ENCODE measurements at places on chromosomes 2 and 18.

DNA sequence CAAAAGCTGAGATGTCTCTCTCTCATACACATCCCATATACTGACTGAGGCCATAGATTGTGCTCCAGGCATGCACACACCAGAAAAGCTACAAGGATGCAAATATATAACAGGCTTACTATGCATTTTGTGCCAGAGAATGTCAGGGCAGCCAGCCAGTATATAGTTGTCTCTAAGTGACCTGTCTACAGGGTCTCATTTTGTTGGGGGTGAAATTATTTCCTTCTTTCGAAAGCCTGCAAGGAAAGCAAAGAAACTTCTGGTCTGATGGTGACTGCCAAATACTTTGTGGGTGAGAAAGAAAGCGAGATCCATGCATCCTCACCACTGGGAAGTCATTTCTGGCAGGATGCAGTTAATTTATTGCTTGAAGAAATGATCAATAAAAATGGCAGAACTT is 70.2 kb downstream of the CDCA7 start:
- no peak for DNase-seq

DNA sequence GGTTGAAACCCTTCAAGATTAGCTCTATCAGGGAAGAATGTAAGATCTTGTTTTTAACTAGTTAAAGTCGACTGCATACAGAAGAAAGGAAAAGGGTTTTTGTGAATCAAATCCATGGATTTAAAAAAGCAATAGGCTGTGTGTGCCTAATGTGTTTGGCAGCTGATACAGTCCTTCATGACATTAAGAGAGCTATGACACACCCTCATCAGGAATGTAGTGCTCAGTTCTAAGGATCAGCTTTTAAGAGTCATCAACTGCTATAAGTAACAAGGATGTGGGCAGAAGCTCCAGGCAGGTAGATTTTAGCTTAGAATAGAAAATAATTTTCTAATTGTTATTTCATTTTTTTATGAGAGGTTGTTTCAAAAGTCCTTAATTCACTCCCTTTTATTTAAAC is 52.9 kb downstream of the PPP1R1C start:
- peak; percentile 44 for DNase-seq

GRCh38 chr2:6211236-6211635 is 519.1 kb downstream of the SOX11 start:
- no peak for DNase-seq

GRCh38 chr2:30217644-30218337 is 13.5 kb upstream of the LBH start:
- no peak for DNase-seq

GRCh38 chr2:121128741-121129659 is 156.0 kb downstream of the TFCP2L1 start:
- DNase-seq = peak; percentile 33

DNA sequence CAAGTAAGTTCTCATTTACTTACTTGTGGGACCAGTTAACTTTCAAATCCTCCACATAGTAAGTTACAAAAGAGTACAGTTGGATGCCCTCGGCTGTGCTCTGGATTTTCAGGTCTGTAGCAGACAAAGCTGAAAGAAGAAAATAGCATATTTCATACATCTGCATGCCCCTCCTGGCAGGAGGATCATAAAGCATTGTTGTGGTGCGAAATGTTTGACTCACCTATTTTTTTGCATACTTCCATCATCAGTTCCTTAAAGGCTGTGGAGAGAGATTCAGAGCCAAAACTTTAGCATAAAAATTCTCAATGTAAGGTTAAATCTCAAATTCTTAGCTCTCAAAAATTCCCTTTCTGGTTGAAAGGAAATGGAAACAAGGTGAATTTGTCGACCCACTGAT is 70.8 kb upstream of the LPIN2 start:
- DNase-seq = no peak

DNA sequence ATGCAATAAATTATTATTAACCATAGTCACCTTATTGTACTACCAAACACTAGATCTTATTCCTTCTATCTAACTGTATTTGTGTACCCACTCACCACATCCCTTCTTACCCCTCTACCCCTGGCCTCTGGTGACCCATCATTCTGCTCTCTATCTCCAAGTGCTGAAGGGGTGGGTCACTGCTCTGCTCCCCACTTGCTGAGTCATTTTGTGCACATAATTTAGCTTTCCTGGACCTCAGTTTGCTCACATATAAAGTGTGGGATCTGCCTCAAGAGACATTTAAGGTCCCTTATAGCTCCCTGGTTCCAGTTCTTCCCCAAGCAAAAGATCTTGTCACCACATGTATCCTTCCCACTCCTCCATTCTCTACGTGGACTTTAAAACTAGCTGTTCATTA is 169.4 kb downstream of the ZNF385B start:
- DNase-seq = no peak

DNA sequence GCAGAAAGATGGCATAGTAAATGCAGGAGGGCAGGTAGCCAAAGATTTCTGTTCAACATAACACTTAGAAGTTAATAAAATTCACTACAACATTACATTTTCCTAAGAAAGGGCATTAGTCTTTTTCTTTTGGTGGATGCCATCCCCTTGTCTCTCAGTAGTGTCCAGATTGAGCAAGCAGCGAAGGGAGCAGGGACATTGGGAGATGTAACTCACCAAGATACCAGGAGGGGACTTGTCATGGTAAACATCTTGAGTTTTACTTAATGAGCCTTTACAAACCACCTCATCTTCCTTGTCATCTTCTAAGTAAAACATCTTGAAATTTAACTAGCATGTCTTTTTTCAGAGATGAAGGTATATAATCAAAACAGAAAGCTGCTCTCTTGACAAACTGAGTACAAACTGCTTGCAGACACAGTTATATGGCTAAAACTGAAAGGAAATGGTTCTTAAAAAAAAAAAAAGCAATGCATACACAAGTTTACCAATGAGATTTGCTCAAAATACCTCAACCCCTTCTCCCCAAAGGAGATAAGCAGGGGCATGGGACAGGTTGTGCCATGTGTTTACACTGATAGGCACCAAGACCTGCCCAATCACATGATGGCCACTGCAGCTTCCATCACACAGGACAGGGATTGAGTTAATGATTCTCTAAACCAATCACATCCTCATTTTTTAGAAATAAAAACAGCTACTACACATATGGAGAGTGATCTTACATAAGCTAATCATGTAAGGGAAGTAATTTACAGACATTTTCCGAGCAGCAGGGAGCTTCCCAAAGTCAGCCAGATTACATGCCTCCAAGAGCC is 30.3 kb downstream of the LPIN2 start:
- DNase-seq = no peak

DNA sequence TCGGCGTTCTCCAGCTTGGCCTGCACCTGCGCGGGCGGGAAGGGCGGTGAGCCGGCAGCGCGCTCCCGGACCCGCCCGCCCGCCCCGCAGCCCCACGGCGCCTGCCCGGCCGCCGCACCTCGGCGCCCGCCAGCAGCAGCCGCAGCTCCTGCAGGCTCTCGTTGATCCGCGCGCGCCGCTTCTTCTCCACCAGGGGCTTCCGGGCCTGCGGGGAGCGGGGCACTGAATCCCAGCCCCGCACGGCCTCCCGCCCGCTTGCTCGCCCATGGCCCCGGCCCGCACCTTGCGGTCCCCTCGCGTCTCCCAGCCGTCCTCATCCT is 335 bp downstream of the HES6 start:
- DNase-seq = peak; percentile 45

DNA sequence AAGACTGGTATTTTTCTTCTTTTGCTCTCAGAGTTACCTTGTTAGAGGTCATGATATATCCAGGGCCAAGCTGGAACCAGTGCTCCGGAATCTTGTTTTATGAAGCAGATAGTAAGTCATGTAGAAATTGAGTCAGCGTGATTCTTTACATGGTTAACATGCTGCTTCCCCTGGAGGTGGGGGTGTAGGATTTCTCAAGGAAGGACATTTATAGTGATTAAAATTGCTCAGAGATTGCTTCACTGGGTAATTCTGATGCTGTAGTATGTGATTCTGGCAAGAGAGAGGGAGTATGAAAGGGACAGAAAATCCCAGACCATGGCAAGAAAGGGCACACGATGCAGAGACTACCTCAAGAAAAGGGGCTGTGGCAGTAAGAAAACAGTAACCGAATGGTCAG is 8.0 kb upstream of the MYL1 start:
- DNase-seq = no peak

DNA sequence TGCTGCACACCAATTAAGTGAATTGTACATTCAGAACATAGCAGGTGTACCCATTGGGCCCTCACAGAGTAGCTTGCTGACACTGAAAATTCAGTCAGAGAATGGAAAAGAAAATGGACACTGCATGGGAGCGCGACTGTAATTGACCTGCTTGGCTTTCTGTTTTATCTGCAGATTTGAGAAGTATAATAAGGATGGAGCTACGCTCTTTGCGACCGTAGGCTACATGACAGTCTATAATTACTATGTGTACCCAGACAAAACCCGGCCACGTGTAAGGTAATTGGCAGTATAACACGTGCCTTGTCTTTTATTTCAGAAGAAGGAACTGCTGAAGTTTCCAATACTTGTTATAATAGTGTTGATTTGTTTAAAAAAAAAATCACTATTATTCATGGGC is 33.5 kb upstream of the METAP1D start:
- no peak for DNase-seq

- no peak for DNase-seq
Measured at GRCh38 chr2:216083464-216084281, 2.0 kb downstream of the TMEM169 start.

- DNase-seq = no peak
Measured at GRCh38 chr2:158395166-158395565, 61.4 kb downstream of the CCDC148 start.

DNA sequence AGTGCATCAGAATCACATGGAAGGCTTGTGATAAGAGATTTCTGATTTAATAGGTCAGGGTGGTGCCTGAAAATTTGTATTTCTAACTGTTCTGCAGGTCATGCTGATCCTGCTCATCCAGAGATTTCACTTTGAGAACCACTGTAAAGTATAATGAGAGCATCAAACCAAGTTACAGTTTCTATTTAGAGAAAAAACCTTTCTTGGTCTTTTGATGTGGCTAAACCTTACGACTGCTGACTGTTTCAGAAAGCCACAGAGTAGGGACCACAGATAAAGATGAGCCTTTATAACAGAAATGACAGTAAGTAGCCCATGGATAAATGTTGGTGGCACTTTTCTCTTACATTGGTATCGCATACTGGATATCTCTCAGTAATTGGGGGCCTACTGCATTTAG is 109.4 kb upstream of the FANCL start:
- DNase-seq = no peak

DNA sequence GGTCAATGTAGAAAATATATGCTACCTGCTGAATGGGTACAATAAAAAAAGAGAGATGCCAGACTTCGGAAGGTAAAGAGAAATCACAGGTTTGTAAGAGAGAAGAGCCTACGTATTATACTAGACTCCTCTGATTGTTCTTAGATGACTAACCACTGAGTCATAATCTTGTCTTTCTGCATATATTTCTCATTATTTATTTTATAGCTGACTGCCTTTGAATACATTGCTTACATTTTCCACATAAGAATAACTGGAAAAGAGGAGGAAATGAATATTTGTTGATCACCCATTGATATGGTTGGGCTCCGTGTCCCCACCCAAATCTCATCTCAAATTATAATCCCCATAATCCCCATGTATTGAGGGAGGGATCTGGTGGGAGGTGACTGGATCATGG is 90.3 kb upstream of the RAB27B start:
- DNase-seq = no peak

GRCh38 chr18:22088996-22089640 is 80.3 kb upstream of the GATA6 start:
- DNase-seq = no peak

GRCh38 chr2:190432567-190433231 is 24.5 kb downstream of the MFSD6 start:
- DNase-seq = no peak

GRCh38 chr2:37993143-37993542 is 68.1 kb downstream of the RMDN2 start:
- no peak for DNase-seq

DNA sequence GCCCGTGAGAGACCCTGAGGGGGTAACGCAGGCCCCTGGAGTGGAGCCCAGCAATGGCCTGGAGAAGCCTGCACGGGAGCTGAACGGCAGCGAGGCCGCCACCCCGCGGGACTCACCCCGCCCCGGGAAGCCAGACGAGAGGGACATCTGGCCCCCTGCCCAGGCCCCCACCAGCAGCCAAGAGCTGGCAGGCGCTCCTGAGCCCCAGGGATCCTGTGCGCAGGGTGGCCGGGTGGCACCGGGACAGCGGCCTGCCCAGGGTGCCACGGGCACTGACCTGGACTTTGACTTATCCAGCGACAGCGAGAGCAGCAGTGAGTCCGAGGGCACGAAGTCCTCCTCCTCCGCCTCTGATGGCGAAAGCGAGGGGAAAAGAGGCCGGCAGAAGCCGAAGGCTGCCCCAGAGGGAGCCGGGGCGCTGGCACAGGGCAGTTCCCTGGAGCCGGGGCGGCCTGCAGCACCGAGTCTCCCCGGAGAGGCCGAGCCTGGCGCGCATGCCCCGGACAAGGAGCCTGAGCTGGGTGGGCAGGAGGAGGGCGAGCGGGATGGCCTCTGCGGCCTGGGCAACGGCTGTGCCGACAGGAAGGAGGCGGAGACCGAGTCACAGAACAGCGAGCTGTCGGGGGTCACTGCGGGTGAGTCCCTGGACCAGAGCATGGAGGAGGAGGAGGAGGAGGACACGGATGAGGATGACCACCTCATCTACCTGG is 35.1 kb downstream of the CTDP1 start:
- DNase-seq = no peak

DNA sequence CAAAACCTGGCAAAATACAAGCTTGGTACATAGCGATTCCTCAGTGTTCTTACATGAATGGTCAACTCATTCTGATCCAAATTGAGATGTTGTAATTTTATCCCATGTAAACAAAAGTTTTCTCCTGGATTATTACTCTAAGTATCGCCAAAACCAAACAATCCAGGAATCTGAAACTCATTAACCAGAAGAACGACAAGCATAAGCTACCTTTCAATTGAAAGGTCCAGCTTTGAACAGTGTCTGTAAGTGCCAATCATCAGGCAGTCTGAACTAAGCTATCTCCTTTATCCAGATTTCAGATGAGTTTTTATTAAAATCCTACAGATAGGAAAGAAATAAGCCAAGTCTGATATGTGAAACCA is 2.4 kb downstream of the MEX3C start:
- no peak for DNase-seq

DNA sequence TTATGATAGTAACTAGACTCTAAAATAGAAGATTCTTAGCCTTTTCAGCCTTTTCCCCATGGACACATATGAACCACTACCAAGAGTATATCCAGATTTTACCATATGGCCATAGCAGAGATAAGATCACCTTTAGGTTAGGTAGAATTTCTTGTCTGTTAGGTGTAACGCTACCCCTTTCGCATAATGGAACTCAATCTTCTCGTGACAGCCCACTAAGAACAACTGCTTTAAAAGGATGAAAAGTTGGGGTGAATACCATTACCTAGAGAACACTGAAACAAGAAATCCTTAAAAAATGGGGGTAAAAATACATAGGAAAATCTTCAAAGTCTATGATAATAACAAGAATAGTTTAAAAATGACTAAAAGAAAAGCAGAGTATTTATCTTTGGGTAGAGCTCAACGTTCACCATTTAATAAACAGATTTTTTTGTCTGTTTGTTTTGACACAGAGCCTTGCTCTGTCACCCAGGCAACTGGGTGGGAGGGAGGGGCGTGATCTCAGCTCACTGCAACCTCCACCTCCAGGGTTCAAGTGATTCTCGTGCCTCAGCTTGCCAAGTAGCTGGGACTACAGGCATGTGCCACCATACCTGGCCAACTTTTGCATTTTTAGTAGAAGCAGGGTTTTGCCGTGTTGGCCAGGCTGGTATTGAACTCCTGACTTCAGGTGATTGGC is 67.2 kb downstream of the VIL1 start:
- no peak for DNase-seq
